GM04504 (cell line): ENCODE measurements at places on chromosomes 3 and 15.

- peak; percentile 11 for DNase-seq
Observed at GRCh38 chr3:188431553-188431952, 277.6 kb downstream of the LPP start.

- DNase-seq, result no peak
Observed at GRCh38 chr3:13015286-13016082, 57.7 kb downstream of the IQSEC1 start.

DNA sequence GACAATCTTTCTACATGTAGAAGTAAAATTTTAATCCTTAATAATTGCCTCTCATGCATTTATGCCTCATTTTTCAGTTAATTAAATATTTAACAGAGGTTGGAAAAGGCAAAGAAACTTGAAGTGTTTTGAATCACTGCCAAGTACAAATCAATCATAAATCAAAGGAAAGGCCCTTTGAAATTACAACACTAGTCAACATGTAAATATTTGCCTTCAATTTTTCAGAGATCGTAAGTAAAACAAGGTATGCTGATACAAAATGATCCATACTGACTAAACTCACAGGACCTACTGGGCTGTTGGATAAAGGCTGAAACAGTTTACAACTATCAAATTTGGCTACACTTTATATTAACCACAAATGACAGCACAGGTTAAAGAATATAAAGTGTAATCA is 33.9 kb downstream of the ZBBX start:
- DNase-seq, result no peak

DNA sequence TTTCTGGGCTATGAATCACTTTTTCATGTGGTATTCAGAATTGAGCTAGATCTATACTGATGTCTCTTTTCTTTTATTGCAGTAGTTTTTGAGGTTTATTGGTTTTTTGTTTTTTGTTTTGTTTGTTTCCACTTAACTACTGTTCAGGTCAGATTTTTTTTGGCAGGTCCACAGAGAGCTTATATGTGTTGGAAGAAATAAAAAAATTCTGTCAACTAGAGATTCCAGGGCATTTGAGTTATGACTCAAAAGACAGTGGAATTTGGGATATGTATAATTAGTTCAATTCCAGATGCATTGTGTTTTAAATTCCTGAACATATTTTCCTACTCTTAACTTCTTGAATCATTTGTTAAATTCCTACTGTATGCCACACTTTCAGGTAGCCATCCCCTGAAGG is 727.2 kb downstream of the SI start:
- DNase-seq, result peak; percentile 5

- no peak for DNase-seq
Observed at GRCh38 chr3:178169421-178169820, 366.8 kb upstream of the KCNMB2 start.

GRCh38 chr3:156344215-156344614 is 210.7 kb downstream of the SSR3 start:
- DNase-seq, result no peak

- DNase-seq, result peak; percentile 74
Observed at GRCh38 chr15:56765251-56765650, 31.9 kb upstream of the ZNF280D start.

DNA sequence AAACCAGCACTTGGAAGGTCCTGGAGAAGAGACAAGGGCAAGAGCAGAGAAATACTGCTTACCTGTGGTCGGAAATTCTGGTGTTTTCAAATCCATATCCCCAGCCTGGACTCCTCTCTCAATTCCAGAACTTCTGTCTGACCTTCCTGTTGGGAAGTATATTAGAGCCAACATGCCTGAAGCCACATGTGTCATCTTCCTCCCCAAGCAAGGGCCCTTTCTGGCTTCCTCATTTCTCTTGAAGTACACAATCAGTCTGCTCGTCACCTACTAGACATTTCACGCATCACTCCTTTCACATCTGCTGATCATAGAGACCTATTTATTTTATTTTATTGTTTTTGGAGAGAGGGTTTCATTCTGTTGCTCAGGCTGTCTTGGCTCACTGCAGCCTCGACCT is 8.4 kb downstream of the PARP14 start:
- DNase-seq, result no peak

- no peak for DNase-seq
Observed at GRCh38 chr3:50417637-50418033, 58.3 kb upstream of the TMEM115 start.

GRCh38 chr3:24199775-24200247 is 254.7 kb downstream of the NR1D2 start:
- DNase-seq, result peak; percentile 79

DNA sequence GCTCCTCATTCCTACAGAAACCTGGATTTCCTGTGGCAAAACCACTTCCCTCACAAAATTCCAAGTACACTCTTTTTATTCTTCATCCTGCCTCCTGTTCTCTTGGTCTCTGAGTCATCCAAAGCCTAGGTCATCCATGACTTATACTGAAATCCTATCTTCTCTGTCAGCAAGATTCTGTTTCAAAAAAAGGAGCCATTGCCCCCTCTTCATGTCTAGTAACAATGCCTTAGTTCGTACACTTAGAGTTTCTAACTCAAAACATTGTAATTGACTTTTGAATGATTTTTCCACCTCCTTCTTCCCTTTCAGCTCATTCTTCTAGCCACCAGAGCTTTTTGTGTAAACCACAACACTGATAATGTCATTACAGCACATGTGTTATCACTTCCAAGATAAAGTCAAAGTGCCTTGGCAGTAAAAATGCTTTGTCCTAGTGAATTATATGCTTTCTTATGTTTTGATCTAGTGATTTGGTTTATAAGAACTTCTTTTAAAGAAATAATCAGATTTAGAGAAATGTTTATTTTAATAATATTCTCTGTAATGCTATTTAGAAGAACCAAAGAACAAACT is 256.5 kb upstream of the NECTIN3 start:
- peak; percentile 29 for DNase-seq

DNA sequence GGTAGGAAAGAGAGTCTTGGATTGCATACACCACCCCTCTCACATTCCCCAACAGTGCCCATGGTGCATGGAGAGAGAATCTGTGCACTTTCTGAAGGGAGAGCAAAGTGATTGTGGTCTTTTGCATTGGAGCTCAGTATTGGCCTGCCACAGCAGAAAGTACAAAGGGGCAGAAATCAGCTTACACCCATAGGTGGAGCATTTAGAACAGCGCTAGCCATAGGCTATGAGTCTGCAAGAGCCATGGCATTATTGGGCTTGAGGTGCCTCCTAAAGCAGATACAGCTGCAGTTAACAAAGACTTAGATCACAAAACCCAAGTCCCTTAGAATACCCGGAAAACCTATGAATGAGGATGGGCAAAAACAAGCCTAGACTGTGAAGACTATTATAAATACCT is 21.8 kb downstream of the SI start:
- no peak for DNase-seq

DNA sequence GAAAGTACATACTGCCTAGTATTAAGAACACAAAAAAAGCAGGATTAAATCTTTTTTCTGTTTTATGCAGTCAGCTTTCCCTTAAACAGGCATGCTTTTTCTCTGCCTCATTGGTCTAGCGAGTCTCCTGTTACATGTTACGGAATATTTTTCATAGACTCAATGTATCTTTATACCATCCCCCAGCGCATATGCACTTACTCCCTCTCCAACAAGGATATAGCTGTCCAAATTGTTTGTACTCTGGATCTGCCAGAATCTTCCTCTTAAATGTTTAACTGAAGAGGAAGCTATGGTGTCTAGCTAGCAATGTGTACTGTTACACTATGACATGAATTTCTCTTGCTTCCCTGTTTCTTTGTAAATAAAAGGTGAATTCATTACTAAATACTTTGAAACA is 9.2 kb upstream of the SLCO3A1 start:
- no peak for DNase-seq

- DNase-seq, result no peak
Observed at GRCh38 chr3:188240189-188240981, 86.4 kb downstream of the LPP start.

DNA sequence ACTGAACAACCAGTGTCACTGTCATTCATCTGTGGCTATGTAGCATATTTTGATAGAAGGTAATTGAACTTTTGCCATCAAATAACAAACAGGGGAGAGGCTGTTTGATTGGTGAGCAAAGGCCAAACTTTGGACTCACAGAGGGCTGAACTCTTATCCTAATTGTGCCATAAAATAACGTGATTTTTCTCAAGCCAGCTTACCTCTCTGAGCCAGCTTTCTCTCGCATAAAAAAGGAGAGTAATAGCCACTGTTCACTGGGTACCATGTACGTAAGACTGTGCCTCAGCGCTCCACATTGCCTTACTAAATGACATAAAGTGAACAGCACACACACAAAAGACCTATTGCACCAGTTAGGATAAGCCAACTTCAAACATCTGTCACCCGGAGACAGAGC is 216.9 kb downstream of the LRTM1 start:
- no peak for DNase-seq

DNA sequence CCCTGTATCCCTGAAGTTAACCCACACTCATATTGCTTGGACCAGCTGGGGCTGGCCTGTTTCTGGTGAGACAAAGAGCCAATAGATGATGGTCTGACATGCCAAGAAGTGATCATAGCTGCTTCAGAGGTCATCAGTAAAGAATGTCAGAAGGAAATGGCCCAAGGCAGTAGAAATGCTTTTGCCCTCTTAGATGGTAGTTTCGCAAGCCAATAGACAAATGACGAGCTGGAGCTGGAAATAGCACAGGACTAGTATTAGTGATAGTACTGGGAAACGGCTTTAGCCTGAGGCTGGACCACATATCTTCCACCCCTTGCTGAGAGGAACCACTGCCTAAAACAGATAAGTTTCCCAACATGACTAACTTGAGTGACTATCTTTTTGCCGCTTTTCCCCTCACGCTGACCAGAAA is 176.1 kb upstream of the THBS1 start:
- DNase-seq, result peak; percentile 97

- DNase-seq, result no peak
Observed at GRCh38 chr15:28943611-28944230, 57.9 kb downstream of the APBA2 start.

DNA sequence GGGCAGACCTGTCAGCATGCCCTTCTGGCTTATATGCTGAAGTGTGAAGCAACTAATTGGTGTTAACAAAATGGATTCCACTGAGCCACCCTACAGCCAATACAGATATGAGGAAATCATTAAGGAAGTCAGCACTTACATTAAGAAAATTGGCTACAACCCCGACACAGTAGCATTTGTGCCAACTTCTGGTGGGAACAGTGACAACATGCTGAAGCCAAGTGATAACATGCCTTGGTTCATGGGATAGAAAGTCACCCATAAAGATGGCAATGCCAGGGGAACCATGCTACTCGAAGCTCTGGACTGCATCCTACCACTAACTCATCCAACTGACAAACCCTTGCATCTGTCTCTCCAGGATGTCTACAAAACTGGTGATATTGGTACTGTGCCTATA is 9.4 kb downstream of the PIK3CB start:
- DNase-seq, result no peak

GRCh38 chr3:113890256-113890900 is 51.8 kb downstream of the GRAMD1C start:
- no peak for DNase-seq

DNA sequence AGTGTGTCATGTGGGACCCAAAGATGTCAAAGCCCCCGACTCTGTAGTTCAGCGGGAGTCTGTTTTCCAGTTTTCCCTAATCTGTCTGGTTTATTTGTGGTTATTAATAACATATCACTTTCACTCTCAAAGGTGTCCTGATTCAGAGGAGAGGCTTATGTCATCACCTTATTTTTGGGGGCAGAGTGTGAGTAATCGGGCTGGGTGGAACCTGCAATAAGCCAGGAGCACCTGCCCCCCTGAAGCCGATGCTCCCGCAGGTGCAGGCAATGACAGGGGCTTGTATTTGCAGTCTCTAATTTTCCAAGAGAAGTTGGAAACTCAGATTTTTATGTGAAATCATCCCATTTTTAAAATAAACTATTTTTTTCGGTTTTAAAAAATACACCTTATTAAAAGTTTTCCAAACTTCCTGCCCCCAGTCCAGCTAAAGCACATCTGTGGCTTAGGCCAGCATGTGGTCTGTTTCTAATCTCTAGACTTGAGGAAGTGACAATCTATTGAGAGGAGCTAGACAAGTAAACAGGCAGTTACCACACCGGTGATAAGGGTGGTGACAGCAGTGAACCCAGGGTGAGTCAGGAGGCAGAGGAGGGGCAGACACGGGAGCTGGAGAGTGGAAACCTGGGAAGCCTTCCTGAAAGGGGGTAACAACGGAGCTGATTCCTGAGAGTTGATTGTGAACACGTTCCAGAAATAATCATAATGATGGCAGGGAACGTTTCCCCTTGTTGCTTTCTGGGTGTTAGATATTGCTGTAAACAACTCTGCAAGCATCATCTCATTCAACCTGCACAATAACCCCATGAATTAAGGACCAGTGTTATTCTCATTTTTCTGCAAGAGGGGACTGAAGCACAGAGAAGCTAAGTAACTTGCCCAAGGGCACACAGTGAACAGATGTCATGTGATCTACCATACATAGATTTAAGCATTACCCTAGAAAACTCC is 37.2 kb downstream of the BHLHE40 start:
- DNase-seq, result no peak

DNA sequence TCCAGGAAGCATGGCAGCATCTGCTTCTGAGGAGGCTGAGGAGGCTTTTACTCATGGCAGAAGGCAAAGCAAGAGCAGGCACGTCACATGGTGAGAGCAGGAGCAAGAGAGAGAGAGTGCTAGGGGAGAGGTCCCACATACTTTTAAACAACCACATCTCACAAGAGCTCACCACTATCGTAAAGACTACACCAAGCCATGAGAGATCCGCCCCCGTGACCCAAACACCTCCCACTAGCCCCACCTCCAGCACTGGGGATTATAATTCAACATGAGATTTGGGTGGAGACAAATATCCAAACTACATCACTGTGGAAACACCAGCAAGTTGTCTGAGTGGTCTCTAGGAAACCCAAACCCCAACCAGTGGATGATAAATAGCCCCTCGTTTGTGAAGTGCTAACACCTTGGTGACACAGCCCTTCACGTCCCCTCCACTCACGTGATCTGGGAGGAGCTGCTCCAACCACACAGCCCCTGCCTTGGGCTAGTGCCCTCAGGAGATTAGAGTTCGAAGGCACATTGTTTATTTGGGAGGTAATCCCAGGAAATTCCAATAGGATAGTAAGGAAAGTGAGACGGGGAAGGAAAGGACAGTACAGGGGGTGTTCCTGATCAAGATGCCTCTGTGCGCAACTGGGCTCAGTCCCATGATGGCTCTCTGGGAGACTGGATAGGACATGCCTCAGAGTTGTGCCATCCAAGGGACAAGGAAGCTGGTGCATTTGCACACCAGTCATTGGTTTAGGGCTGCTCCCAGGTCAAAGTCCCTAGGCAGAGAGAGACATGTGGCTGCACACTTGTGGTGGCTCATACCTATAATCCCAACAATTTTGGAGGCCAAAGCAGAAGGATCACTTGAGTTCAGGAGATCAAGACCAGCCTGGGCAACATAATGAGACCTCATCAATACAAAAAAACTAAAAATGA is 80.6 kb upstream of the CTNNB1 start:
- DNase-seq, result no peak

- no peak for DNase-seq
Observed at GRCh38 chr15:90981681-90982080, 12.7 kb downstream of the PRC1 start.

- no peak for DNase-seq
Observed at GRCh38 chr3:149195221-149195620, 26.4 kb downstream of the CP start.

GRCh38 chr3:53016236-53016635 is 29.6 kb downstream of the SFMBT1 start:
- DNase-seq, result no peak
